ENCODE measurements at places on chromosomes 4 and X.

GRCh38 chr4:6885953-6886557 lies 23.6 kb upstream of the TBC1D14 start:
- DNase-seq, result no peak

DNA sequence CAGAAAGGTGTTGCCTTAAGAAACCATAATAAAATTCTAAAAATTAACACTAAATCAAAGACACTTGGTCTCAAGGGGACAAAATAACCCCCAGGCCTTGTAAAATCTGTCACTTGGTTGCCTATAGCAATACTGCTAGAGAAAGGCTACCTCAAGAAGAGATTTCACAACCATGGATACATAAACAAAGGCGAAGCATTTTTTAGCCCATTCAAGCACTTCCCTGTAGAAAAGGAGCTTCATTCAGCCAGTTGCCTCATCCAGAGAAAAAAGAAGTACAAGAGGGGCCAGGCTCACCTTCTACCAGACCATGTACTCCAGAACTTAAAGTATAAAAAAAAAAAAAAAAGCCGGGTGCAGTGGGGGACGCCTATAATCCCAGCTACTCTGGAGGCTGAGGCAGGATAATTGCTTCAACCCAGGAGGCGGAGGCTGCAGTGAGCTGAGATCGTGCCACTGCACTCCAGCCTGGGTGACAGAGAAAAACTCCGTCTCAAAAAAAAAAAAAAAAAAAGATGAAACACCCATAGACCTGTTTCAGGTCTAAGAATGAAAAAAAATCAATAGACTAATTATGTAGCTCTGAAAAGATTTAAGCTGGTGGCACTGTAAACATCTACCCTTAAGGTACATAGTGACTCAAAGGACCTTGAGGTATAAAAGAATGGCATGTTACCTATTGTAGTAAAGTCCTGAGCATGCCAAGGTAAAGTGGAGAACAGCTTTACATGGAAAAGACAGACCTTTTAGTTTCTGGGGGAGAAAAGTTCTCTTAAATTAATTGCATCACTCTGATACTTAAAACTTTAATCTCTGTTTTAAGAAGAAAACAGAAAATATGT lies 18.0 kb downstream of the RUFY3 start:
- no peak for DNase-seq

- no peak for DNase-seq
Observed at GRCh38 chr4:84907145-84907544, 59.3 kb downstream of the WDFY3 start.

- DNase-seq, result no peak
Observed at GRCh38 chrX:110397339-110397738, 38.7 kb downstream of the RTL9 start.

- no peak for DNase-seq
Observed at GRCh38 chr4:158541506-158541905, 19.8 kb downstream of the RXFP1 start.

GRCh38 chrX:46645614-46646013 lies 72.0 kb downstream of the CHST7 start:
- no peak for DNase-seq

GRCh38 chr4:39498727-39499020 lies 28.6 kb downstream of the UGDH start:
- no peak for DNase-seq

GRCh38 chr4:123787512-123788080 lies 391.0 kb downstream of the SPRY1 start:
- no peak for DNase-seq

DNA sequence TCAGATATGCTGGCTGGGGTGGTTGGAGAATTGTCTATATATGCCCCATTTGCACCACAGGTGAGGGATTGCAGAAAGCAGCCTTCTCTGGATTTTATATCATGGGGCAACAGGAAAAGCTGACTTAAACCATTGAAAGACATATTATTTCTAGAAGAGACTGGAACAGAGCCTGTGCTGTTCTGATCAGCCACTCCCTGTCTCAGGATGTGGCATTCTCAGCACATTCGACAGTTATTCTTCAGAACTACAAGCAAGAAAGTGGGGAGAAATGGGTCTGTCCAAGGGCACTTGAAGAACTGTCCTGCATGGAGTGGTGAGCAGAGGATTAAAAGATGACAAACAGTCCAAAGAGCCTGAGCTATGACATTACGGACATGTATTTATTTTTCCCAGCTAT lies 67.8 kb upstream of the EPHA5 start:
- no peak for DNase-seq

DNA sequence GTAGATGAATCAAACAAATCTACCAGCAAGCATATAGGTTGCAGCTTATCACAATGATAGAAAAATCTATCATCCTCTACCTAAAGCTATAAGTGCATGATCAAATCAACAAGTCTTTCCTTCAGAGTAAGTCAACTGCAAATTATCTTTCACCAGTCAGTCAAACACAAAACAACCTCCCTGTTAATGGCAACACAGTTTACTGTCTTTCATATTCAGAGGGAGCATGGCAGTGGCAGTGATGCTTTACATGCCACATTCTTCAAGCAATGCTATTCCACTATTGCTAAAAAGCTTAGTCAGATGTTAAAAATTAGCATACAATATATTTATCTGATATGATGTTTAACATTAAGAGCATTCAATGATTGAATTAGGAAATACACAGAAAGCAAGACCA lies 245.1 kb upstream of the KLHL4 start:
- DNase-seq, result no peak

DNA sequence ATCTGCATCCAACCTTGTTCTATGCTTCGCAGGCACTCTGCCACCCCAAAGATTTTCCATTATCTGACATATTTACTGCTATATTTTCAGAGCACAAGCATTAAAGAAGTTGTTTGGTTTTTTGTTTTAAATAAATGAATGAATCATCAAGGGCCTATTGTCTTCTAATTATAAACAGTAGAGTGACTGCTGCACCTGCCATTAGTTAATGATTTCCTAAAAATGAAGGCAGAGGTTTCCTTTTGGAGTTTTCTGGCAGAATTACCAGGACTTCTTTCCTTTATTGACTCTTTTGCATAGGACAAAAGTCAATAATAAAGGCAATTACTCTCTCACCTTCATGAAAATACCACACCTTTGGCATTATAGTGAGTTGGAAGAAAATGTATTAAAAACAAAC lies 238.1 kb downstream of the INPP4B start:
- no peak for DNase-seq

DNA sequence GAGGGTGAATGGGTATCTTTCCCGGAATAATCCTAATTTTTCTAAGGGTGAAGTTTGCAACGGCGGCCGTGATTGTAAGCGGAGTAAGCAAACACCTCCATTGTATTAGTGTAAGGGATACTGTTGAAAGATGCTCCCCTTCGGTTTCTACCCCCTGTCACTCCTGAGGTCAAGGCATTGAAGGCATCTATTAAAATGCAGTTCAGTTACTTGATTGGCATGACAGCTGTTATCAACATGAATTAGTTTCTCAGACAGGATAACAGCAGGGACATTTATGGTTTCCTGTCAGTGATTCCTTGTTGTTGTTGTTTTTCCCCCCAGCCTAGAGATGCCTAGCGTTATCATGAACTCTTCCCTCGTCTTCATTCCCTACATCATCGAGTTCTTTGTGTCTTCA lies 552 bp downstream of the SLC25A14 start:
- no peak for DNase-seq

DNA sequence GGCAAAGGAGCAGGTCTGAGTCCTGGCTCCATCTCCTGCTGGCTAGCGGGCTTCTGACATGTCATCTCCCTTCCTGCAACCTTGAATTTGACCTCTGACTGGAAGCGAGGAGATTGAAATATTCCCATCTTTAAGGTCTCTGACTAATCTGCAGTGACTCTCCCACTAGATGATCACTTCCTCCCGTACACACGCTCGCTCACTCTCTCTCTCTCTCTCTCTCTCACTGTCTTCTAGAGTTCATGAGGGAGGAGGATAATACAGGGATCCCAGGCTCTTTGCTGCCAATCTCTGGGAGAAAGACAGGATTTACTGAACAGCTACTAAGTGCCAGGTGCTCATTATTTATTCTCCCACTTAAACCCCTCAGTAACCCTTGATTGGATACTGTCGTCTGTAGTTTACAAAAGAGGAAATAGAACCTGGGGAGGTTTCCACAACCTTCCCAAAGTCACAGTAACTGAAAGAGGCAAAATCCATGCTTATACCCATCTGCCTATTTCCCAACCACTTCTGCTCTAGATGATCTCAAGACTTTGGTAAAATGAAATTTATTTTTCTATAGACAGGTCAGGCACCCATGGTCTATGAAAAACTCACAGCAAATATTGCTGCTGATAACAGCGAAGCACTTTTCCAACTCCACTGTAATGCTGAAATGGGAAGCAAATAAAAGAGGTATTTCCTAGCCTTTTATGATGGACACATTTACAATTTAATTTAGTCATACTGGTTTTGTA lies 193.5 kb upstream of the C1QTNF7 start:
- DNase-seq, result no peak

- peak; percentile 7 for DNase-seq
Observed at GRCh38 chrX:17788439-17788838, 51.1 kb downstream of the SCML1 start.

DNA sequence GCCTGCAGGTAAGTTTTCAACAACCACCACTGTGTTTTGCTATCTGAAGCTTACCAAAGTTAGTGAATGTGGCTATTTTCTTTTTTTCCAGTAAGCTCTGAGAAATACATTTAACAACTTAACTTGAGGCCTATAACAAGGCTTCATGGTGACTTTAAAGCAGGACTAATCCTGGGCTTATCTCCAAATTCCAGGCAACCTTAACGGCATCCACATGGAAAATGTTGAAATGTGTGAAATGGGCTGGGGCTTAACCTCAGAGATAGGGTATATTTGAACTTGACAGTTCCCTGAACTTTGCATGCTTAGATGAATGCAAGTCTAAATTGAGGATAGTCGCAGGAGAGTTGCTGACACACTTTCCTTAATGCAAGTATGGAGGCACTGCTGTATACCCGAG lies 539.2 kb downstream of the GALNTL6 start:
- DNase-seq, result no peak

DNA sequence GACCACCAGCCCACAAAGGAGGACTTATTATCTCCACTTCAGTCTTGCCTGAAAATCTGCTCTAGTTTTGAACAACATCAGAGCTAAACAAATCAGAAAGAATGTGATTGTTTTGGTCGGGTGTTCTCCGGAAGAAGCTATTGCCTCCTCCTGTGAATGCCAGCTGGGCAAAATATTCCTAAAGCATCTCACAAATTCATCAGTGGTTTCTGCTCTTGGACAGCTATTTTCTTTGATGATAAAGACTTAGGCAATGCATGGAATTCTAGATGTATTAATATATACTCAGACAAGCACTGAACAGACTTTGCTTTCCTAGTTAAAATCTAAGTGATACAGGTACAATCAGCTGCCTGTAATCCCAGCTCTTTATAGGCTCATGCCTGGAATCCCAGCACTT lies 71.8 kb downstream of the ASMT start:
- DNase-seq, result no peak

DNA sequence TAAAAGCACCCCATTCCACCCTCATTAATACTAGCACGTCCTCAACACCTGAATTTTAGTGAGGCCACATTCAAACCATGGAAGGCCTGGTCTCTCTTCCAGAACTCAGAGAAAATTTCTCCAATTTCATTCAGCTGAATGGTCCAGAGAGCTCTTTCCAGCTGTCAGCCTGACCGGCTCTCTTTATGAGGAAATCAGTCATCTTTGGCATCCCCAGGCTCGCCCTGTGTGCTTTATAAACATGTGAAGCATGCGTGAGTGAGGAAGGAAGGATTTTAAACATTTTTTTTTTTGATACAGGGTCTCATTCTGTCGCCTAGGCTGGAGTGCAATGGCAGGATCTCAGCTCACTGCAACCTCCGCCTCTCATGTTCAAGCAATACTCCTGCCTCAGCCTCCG lies 1812.9 kb upstream of the TENM3 start:
- no peak for DNase-seq

DNA sequence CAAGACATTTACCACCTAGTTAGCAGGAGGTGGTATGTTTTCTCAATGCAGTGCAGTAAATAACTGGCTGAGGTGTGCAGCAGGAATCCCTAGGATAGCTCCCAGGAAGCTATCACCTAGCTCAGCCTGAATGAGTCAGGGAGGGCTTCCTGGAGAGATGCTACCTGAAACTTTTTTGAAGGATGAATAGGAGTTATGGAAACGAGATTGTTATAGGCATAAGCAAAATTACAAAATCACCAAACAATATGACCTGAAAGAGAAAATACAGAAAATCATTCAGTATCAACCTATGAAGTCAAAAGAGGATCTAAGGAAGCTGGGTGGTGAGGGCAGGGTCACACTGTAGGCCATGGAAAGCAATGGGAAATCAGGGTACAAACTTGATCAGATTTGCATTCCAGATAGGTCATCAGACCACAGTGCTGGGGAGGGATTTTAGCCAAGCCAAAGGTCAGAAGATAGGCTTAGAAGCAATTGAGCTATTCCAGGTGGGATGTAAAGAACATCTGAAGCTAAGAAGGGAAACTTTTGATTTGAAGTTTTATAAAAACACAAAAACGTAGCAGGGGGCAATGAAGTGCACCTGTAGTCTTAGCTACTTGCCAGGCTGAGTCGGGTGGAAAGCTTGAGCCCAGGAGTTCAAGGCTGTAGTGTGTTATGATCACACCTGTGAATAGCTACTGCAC lies 11.3 kb downstream of the AREG start:
- no peak for DNase-seq

DNA sequence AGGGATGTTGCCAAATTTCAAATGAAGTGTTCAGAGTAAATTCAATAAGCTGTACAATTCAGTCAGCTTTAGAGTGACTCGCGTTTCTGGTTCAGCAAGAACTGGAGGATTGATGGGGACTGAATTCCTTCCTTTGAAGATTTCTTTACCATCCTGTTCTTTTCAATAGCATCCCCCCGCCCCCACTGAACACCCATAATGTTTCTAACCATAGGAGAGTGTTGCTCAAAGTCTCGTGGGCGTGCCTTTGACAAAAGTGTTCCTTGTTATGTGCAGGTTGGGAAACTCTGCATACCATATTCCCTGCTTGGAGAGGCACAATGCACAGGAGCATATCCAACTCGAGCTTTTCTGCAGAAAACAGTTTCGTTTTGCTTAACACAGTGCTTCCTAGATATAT lies 323.5 kb upstream of the CASK start:
- DNase-seq, result no peak

GRCh38 chrX:43860646-43861370 lies 21.4 kb downstream of the MAOB start:
- no peak for DNase-seq

GRCh38 chr4:119526786-119527550 lies 101.6 kb downstream of the PDE5A start:
- DNase-seq, result no peak

DNA sequence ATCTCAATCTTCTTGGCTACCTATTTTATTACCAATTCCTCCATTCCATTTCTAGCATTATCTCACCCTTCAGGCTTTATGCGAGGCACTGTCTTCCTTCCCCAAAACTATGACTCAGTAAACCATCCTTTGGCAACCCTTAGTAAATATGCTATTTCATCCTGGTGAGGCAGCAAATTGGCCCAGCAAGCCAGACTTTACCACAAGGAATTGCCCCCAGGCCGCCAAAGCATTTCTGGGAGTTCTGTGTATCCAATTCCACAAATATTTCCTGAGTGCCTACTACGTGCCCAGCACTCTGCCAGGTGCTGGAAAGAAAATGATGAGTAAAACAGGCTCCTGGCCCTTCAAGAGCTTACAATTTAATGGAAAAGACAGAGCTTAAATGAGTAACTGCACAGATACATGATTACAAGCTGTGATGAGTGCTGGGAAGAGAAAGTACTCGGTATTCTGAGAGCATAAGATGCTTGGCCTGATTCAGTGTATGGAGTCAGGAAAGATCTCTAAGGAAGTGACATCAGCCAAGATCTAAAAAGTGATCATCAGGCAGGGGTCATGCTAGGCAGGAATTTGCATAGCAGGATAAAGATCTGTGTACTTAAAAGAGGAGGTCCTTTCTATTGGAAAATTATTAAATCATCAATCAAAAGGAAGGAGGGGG lies 193.8 kb downstream of the ADAMTS3 start:
- no peak for DNase-seq
